ENCODE measurements at places on chromosomes 1 and 21.

DNA sequence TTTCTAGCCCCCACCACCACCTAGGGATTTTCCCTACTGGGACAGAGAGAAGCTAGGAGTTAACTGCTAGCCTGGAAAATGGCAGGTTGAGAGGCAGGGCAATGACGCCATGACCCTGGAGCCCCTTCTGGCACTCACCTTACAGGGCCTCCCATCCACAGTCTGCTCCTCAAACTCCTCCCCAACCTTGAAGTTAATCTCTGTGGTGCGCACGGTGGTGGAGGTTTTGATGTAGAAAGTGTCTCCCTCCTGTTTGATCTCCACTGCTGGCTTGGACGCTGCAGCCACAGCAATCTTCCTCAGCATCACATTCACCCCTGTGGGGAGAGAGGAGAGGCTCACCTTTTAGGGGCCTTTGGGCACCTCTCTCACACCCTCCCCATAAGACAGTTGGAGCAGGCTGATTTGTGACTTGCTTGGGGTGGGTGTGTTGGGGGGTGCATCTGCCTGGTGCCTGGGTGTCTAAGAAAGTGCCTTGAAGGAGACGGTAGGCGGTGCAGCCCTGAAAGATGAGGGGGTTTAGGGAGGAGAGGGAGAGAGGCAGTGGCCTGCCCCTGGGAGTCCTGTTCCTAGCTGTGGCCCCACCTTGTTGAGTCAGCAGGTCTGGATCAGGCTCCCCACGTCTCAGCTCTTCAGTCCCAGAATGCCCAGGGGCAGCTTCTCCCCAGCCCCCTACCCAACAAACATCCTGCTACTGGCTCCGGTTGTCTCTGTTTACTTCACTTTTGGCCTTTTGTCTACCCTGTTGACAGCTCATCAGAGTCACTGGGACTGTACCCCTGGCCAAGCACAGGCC lies 4.4 kb downstream of the CRABP2 start:
- DNase-seq = no peak

DNA sequence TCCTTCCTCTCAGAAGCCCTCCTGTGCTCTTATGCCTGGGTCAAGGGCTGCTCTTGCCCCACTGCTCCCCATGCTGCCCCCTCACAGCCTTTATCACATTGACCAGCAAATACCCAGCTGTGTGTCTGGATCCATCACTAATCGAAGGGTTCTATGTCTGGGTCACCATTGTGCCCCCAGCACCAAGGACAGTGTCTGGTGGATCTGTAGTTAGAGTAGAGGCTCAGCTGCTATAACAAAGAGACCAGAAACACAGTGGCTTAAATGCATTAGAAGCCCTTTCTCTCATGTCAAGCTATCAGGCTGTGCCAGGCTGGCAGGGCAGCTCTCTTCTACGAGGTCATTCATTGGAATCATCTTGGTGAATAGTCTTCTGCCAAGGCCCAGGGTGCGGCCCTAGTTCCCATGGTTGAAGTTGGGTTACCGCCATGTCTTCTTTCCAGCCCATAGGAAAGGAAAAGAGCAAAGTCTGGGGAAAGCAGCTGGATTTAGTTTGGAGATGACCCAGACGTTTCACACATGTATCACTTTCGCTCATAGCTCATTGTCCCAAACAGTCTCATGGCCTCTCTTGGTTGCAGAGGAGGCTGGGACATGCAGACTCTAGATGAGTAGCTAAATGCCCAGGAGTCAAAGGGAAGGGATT lies 32.2 kb downstream of the STUM start:
- DNase-seq = no peak

- DNase-seq = no peak
Measured at GRCh38 chr1:179921472-179921871, 33.1 kb upstream of the CEP350 start.

- no peak for DNase-seq
Measured at GRCh38 chr21:37461479-37461878, 94.9 kb downstream of the DYRK1A start.

DNA sequence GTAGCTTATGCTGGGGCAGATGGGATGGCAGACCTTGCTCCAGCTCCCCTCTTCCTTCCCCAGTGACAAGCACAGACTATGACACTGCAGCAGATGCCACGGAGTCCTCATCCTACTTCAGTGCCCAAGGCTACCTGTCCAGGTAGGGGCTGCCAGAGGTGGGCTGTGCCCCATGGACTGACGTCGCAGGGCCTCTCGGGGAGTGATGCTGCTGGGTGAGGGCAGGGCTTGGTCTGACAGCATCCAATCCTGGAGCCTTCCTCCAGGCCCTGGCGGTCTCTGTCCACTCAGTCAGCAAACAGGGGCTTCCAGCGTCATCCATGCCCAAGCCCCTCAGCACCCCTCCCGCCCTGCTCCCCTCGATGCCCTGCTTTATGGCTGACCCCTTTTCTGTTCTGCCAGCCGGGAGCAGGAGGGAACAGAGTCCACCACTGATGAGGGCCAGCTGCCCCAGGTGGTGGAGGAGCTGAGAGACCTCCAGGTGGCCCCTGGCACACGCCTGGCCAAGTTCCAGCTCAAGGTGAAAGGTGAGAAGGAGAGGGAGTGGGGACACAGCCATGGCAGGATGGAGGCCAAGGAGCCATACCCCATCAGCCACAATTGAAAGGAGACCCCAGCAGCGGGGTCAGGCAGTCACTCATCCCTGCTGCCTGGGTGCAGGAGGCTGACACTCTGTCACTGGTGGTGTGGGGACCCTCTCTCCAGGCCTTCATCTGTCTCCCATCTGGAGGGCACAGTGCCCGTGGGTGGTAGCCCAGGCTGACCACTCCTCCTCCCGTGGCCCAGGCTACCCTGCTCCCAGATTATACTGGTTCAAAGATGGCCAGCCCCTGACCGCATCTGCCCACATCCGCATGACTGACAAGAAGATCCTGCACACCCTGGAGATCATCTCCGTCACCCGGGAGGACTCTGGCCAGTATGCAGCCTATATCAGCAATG lies 73.6 kb downstream of the TRIM11 start:
- no peak for DNase-seq

GRCh38 chr1:54053745-54054437 lies 483 bp downstream of the TCEANC2 start:
- DNase-seq = no peak

DNA sequence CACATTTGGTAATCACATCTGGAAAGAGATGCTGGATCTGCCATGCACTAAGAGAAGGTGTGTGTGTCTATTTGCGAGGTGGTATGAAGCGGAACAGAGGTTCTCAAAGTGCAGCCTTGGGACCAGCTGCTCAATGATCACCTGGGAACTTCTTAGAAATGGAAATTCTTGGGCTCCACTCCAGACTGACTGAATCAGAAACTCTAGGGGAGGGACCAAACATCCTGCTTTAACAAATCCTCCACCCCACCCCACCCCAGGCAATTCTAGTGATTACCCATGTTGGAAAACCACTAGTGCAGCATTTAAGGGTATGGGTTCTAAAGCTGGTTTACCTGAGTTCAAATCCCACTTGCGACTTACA lies 143.9 kb upstream of the JUN start:
- no peak for DNase-seq

- no peak for DNase-seq
Measured at GRCh38 chr1:184272175-184272866, 114.5 kb upstream of the C1orf21 start.

GRCh38 chr1:89022167-89022959 lies at the start of gene GBP3:
Gene GBP3 (minus strand): TSS chr1:89022866. CDS start chr1:89020721, 2,145 bp downstream.
- no peak for DNase-seq

- DNase-seq = no peak
Measured at GRCh38 chr1:42737986-42738677, 1.9 kb downstream of the CLDN19 start.

DNA sequence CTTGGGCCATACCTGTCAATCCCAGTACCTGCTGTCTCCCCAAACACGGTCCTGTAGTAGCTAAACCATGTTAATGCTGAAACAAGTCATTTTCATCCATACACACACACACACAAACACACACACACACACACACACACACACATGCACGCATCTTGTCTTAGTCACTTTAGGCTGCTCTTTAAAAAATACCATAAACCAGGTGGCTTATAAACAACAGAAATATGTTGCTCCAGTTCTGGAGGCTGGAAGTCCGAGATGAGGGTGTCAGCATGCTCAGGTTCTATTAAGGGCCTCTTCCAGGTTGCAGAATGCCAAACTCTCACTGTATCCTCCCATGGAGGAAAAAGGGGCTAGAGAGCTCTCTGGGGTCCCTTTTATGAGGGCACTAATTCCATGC lies 129.9 kb downstream of the NTPCR start:
- DNase-seq = no peak

GRCh38 chr1:245177071-245177900 lies 22.5 kb downstream of the KIF26B start:
- DNase-seq = no peak

DNA sequence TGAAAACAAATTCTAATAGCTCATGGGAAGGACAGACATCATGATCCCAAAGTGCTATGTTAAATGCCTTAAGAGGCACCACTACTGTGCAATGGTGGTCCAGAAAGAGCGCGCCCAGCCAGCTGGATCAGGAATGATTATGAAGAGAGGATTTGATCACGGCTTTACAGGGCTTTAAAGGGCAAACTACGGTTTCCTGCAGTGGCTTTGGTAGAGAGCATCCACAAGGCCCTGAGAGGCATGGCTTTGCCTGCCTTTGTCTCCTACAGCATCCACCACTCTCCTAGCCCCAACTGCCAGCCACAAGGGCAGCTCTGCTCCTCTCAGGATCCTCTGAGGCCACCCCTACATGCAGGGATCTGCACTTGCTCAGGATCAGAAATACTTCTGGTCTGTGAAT lies 40.7 kb downstream of the ZNF281 start:
- DNase-seq = no peak

DNA sequence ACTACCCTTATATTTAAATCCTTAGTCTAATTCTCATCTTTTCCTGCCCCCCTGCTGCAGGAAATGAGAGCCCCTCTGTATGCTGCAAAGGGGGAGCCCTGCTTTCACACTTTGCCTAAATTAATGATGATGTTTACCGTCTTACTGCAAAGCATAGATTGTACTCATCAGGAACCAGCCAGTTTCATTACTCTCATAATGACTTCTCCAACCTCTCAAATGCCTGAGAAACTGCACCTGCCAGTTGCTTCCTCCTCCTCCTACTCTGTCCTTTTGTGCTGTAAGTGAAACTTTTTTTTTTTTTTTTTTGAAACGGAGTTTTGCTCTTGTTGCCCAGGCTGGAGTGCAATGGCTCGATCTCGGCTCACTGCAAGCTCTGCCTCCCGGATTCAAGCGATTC lies 101.7 kb downstream of the ADSS2 start:
- DNase-seq = no peak

DNA sequence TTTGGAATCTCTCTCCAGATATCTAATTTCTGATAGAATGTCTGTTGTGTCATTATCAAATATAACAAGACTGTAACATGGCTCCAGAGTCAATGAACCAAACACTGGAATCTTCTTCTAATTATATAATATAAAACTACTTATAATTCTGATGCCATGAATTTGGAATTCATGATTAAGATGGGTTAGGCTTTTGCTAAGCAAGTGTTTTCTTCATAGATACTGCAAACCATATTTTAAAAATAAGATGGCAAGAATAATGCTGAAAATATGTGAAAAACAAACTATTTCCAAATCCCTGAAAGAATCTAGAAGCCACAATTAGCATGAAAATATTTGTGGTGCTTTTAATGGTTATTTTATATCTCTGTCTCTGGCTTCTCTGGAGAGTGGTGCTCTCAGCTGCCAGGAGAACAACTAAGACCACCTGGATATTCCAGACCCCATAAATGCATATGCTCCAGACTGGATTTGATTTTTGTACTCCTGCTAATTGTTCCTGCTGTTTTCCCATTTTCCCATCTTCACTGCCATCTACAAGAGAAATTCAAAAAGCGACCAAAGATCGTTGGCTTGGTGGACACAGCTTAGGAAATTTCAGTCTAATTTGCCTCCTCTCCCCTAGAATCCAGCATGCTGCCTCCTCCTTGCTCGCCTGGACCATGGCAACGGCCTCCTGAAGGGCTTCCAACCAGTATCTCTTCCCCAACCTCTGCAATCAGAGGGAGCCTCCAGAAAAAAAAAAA lies 418.9 kb downstream of the SETD4 start:
- DNase-seq = no peak

DNA sequence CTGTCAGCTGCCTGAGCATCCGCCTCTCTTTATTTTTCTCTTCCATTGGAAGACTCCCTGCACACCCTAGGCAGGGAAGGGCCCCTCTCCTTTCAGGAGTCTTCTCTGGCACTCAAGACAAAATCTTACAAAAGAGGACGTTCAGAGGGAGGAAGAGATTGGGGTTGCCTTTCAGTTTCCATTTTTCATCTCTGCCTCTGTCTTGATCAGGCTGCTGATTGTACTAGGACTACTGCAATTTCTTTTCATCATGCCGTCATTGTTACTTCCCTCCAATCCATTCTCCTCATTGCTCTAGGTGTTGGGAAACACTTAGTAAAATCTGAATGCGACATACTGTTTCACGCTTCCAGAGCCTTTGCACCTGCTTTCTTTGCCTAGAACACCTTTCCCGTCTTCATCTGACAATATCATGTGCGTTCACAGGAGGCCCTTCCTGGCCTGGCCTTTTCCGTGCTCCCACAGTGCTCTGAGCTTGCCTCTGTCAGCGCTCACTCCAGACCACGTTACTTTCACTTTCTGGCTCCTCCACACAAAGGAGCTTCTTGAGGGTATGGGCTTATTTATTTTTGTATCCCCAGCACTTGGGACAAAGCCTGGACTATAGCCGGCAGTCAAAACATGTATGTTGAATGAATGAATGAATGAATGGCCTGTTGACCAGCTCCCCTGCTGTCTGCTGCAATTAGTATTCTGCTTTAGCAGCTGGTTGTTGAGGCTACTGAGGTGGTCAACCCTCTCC lies 10.9 kb downstream of the LRRC71 start:
- no peak for DNase-seq

- DNase-seq = no peak
Measured at GRCh38 chr1:17605582-17606344, 66.3 kb downstream of the ARHGEF10L start.

DNA sequence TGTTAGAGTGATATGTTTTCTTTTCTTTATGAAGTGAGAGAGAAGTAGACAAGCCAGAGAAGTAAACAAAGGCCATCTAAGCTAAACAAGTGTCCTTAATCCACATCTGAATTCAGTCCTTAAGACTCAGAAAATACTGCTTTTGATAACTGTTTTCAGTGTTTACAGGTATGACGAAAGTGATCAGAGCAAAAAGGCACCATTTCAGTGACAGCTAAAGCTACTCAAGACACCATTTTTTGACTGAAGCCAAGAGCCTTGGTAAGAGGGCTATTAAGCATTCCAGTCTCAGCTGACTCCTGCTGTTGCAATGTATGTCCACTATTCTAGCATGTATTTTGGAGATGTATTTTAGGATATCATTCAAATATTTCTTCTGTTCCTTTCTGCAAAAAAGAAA lies 4.1 kb downstream of the KMO start:
- no peak for DNase-seq

Data from stimulated activated CD4-positive, alpha-beta T cell treated with anti-CD3 and anti-CD28 coated beads, Interleukin-1b, Interleukin-23, amount 100 ng/mL, for 48 hours (primary cell).